ENCODE measurements at places on chromosomes 3 and 15. TPM values are rescaled to one million over a fixed set of nuclear protein-coding genes. Genes with fewer than 3 reads are reported as not detected.

RPL32 gene
- total RNA-seq = 2,003 TPM

AHSG gene
- total RNA-seq = not detected

DNA sequence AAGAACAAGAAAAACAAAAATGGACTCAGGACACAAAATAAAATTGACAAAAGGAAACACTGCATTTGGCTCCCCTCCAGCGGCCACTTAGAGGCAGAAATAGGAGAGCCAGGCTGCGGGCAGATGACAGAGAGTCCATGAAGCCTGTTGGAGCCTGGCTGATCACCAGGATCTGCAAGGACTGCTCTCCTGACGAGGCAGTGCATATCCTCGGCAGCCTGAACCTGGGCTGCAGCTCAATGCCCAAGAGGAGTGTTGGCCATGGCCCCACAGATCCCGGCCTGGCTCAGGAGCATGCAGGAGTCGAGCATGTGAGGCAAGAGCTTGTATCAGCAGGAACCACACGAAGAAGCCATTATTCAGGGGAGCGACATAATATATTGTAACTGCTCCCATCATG lies 199.8 kb downstream of the STT3B start:
- no peak for DNase-seq

GRCh38 chr3:136901391-136901790 lies 39.4 kb downstream of the NCK1 start:
- DNase-seq = peak; percentile 40

GRCh38 chr15:50261981-50262380 lies 3.5 kb downstream of the HDC start:
- no peak for DNase-seq

All from pulmonary artery endothelial cell (primary cell).